ENCODE measurements at places on chromosomes 7 and 10.

DNA sequence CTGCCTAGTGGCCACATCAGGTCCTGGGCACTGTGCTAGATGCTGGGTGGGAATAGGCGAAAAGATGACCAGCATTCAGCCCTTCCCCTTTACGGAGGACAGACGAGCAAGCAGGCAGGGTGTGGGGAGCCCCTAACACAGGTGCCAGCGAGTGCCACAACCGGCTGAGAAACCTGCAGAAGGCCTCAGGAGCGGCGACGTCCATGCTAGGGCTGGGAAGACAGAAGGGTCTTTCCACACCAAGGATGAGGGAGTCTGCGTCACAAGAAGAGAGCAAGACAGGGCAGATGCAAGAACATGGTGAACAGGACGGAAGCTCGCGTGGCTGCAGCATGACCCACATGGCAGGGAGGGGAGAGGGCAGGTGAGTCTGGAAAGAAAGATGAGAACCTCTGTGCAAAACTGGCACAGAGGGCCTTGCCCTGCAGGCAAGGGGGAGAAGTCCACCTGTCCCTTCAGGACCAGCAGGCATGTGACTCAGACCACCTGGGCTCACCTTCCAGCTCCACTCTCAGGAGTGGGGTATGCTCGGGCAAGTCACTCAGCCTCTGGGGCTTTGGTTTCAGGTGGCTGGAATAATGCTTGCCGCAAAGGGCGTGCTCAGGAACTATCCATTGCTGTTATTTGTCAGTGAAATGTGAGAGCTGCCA, 36.6 kb downstream of the KCNH2 start:
- no peak for DNase-seq

DNA sequence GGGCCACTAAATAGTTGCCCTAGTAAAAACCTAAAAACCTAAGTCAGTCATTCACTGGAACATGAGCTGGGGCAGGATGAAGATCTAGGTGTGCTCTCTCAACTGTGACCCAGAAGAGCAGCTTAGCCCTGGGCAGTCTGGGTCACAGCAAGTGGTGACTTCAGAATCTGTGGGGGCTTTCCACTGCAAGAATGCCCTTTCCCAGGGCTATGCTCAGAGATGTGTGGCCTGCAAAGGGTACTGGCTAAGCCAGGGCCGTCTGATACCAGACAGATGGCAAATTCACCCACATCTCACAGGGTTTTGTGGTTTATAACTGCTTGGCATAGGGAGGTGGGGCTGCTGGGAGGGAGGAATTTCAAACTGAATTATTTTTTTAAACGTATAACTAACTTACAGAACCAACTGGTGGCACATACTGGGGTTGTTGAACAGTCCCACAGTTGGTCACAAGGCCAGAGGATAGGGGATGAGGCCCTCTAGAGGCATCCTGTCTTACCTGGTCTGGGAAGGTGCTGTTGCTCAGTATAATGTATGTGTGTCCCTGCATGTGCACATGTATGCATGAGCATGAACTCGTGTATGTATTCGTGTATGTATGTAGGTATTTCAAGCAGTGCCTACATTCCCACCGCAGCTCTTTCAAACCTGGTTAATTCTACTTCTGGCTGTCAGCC, 63.2 kb downstream of the PRPF18 start:
- DNase-seq, result no peak

DNA sequence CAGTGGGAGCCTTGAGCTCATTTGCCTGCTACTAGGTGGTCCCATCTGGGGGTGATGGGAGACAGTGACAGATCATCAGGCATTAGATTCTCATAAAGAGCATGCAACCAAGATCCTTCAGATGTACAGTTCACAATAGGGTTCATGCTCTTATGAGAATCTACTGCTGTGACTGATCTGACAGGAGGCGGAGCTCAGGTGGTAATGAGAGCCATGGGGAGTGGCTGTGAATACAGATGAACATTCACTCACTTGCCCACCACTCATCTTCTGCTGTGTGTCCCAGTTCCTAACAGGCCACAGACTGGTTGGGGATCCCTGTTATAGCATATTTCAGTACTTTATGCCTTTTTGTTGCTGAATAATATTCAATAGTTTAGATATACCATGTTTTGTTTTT, 6.6 kb upstream of the UBE2D1 start:
- no peak for DNase-seq

DNA sequence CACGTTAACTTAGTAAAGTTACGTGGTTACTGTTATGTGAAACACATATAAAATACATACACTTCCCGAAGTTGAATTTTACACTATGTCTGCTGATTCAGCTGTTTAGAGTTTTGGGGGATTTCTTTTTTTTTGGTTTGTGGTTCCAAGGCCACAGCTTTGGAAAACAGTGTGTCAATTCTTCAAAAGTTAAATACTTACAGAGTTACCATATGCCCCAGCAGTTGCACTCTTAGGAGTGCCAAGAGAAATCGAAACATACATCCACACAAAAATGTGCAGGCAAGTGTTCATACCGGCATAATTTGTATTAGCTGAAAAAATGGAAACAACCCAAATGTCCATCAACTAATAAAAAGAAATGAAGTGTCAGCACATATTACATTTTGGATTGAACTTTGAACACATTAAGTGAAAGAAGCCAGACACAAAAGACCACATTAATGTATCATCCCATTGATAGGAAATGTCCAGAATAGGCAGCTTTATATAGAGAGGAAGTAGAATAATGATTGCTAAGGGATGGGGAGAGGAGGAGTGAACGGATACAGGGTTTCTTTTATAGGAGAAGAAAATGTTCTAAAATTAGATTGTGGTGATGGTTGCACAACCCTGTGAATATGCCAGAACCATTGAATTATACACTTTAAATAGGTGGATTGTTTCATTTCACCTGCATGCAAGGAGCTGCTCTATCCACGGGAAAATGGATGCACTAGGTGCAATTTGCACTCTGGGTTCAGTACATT, 17.6 kb downstream of the APBB1IP start:
- no peak for DNase-seq

- DNase-seq, result no peak
Observed at GRCh38 chr10:87596351-87596750, 63.3 kb upstream of the PAPSS2 start.

DNA sequence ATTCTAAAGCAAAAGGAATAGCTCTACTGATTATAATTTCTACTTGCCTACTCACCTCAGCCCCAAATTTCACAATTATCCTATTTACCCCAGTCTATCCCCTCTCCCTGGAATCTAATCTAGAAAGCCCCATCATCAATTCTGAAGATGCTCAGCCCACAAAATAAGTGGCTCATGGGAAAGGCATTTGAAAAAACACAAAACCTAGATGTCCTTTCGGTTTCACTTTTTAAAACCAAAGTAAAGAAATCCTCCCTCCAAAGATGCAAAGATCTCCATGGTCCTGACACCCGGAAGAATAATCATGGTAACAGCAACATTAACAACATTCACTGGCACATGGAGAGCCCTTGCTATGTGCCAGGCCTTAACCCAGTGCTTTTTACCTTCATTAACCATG, 224.8 kb downstream of the FGFR2 start:
- no peak for DNase-seq

DNA sequence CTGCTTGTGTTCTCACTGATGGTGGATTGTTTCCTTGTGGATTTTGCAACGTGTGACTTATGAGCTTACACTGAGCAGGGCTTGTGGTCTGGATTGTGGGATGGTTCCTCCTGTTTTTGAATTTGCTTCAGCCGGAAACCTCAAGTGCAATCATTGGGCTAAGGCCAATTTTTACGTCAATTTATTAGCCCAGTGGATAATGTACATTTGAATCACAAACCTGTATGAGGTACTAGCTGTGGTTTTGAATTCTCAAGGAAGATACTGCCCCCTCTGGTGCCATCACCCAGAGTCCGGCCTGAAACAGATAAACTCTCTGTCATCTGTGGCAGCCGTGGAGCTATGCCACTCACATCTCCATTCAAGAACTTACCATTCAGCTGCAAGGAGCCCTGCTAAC, 7.3 kb upstream of the ZNF777 start:
- DNase-seq, result no peak

GRCh38 chr10:131905267-131905571, 4.4 kb downstream of the PPP2R2D start:
- DNase-seq, result no peak

- DNase-seq, result no peak
Observed at GRCh38 chr10:58372607-58373441, 12.4 kb upstream of the TFAM start.

Measured in globus pallidus (tissue), 1 donor.